ENCODE measurements at places on chromosomes 3 and 15.

DNA sequence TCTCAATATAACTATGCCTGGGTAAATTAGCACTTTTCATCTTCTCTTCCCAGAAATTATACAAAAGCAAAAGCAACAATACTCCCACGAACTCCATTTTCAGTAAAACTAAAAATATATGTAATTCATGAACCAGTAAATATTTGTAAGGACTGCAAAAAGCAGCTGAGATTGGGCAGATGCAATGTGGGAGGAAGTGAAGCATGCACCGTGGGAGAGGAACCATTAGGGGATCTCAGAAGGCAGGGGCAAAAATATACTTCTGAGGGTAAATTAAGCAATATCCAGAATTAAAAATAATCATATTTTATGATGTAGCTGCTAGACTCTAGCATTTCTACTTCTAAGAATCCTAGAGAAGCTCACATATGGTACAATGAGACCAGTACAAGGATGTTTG, 20.2 kb downstream of the CFAP91 start:
- no peak for DNase-seq

- no peak for DNase-seq
Measured at GRCh38 chr3:151863611-151864010, 9.8 kb upstream of the SUCNR1 start.

DNA sequence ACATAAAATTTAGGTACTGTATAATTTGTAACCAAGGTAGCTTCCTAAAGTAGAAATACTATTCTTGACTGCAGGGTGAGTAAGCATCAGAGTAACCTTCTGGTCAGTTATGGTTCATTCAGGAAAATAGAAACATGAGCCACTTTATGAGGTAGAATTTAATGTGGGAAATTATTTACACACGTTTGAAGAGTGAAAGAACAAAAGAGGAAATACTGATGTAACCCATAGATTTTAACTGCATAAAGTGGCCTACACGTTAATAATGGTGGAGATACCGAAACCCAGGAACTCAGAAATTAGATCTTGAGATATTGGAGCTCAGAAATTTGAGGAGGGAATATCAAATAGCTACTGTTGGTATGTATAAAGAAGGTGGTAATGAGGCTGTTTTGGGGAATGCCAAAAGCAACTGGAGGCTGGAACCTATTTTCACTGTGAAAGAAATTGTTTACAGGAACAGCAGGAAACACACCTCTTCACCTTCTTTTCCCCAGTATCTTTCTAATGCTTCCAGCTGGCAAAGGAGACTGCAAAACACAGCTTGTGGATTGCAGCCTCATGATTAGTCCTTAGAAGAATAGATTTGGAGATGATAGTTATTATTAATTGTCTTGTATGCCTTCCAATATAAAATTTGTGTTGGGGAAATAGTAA, 216.1 kb downstream of the DOCK3 start:
- DNase-seq: no peak

GRCh38 chr3:100114413-100115030, at the start of gene FILIP1L:
TSS of gene FILIP1L (minus strand) at chr3:100114501.
- no peak for DNase-seq

DNA sequence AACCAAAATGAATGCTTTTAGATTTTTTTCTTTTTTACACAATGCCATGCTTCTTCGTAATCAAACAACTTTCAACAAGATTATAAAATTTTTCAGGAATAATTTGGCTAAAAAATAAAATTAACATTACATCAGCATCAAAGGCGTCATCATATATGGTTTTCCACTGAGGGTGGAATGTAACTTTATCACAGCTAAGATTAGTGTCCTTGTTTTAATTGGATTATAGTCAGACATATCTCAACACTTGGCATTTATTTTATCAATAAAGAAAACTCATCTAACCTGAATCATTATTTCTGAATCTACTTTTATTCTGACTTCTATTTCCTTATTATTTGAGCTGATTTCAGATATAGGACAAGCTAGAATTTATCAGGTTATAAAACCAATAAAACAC, 1.6 kb downstream of the NRG4 start:
- no peak for DNase-seq

- no peak for DNase-seq
Measured at GRCh38 chr3:43620831-43621655, 768 bp downstream of the ANO10 start.

DNA sequence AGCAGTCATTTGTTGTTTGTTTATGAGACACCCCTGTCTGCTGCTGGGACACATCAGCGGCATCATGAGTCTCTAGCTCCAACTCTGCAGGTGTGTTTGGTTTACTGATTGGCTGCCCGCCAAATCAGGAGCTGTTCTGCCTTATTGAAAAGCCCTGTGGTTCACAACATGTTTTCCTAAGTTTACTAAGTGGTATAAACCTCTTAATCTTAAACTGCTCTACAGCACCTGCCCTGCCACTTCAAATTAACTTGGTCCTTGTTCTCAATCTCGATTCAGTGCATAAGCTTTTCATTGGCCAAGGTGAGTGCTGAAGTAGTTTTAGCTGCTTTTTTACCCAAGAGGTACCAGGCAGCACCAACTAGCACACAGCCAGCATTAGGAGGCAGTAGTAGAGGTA, 77.8 kb upstream of the WDR72 start:
- DNase-seq: no peak

DNA sequence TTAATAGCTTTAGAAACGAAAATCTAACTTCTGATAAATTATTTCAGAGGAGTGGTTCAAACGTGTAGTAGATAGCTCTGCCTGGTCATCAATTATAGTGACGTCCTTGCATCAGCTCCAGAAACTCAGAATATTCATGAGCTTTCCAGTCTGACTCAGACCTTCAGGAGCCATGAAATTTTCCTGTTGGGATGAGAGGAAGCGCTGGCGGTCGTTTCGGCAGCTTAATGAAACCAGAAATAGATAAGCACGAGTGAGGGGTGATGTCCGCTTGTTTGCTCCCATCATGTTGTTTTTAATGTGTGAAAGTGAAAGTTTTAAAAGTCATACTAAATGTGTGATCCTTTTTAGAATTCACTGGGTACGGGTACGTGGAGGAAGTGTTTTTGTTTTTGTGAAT, 141.1 kb downstream of the PGPEP1L start:
- no peak for DNase-seq

- DNase-seq: no peak
Measured at GRCh38 chr3:181930105-181930504, 218.4 kb downstream of the SOX2 start.

GRCh38 chr3:164814106-164814505, 264.2 kb downstream of the SI start:
- DNase-seq: no peak

DNA sequence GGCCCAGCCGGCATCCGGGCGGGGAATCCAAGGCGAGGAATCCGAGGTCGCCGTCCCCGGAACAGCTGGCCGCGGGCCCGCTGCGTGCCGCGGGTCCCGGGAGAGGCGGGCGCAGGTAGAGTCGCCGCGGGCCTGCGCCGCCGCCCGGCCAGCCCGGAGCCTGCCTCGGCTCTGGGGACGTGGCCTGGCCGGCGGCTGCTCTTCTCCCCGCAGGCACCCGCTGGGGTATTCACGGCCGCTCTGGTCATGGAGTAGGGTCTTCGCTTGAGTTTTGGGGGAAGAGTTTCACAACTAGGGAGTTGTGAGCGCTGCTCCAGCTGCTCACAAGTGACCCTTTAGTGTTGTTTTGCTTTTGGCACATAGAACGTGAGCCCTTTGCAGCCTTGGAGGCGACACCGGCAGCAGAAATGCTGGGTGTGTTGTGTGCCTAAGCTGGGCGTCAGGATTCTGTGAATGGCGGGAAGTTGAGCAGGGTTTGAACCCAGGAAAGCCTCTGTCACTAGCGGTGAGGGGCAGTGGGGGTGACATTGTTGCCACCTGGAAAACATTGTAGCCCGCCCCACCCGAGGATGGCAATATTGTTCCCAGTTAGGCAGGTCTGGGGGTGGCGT, 4.0 kb downstream of the TRIM71 start:
- DNase-seq: peak; percentile 53

- no peak for DNase-seq
Measured at GRCh38 chr3:13497386-13497785, 17.3 kb downstream of the HDAC11 start.

GRCh38 chr15:25633862-25634261, 195.0 kb upstream of the UBE3A start:
- no peak for DNase-seq

DNA sequence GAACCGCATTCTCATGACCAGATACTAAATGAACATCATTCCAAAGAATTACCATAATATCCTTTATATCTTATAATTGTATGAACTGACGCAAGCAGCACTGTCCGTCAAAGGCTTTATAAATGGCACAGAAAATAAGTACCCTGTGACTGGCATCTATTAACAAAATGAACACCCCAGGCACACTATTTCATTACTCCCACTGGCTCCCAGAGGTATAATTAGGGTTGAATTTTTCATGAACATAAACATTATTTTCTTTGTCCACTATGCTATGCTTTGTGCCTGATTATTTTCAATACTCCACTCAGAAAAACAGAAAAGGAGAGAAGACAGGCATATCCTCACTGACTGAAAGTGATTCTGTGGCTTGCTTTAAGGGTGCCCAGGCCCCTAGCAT, 71.1 kb downstream of the LYZL4 start:
- no peak for DNase-seq

- no peak for DNase-seq
Measured at GRCh38 chr15:91412138-91412928, 312.3 kb downstream of the SV2B start.

DNA sequence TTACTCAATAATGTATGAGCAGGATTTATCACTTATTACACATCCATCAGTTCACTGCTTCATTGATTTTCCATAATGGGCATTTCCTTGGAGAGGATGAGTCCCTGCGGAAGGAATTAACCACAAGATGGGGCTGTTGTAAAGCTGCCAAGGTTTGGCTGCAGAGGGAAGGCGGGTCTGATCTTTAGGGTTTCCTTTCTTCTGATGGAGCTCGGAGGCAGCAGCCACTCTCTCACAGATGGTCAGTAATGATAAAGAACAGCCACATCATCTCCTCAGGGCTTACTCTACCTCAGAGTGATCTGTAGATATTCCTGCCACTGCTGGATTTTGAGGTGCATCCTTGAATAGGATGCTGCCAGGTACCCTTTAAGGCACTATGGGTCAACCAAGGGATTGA, 115.2 kb downstream of the USP13 start:
- DNase-seq: peak; percentile 46

- peak; percentile 26 for DNase-seq
Measured at GRCh38 chr3:69671082-69671952, 67.9 kb upstream of the MITF start.

- DNase-seq: no peak
Measured at GRCh38 chr3:134336587-134336986, 37.7 kb downstream of the AMOTL2 start.

- no peak for DNase-seq
Measured at GRCh38 chr3:20811631-20812030, 625.6 kb upstream of the SGO1 start.

Measured in nephron progenitor cell (in vitro differentiated cells).